Putamen (tissue), 1 donor: ENCODE measurements at places on chromosomes 1 and 21.

DNA sequence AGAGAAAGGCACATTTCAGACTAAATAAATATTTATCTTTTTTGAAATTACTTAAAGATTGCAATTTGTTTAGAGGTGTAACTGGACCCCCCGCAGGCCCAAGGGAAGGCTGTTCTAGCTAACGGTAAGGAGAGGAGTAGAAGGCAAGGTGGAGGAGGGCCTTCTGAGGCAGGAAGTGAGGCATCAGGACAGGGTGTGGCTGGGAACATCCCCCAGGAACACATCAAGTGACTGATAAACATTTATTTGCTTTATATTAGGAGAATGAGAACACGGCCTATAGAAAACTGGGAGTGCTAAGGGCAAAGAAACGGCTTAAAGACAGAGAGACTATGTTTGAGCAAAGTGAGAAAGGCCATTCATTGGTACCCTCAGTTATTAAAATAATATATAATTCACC lies 23.2 kb downstream of the HIVEP3 start:
- DNase-seq, result no peak

DNA sequence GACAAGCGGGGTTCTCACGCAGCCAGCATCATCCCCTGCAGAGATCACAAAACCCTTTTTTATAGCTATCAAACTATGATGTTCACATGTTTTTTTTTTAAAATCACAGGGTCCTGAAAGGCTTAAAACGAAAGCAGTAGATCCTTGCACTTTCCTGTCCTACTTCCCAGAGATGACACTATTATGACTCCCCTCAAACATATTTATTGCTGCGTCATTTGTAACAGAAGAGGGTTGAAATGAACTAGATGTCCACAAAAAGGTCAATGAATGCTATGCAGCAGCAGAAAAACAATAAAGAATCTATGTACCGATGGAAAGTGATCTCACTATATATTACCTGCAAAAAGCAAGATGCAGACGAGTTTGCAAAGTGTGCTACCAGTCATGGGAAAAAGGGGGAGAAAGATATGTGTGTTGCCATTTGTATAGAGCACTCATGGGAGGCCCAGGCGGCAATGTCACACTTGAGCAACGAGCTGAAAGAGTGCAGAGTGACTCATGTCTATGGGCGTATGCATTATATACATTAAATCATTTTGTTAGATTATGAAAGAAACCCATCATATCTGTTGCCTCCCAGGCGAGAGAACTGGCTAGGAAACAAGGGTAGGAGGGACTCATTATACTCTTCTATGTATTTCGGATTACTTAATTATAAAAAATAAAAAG lies 68.9 kb upstream of the PARP1 start:
- no peak for DNase-seq

DNA sequence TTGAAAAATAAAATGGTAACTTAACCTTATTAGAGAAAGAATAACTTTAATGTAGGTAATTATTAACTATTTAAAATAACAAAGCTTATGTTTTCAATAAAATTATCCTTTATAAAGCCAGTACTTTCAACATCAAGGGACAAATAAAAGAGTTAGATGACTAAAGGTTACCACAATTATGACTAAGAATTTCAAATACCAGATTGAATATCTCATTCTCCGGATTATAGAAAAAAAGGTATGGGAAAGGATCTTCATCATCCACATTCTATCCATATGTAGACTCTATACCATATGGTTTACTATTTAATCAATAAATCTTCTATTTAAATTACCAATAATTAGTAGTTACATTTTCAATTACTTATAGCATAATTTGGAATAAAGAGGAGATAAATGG lies 62.8 kb downstream of the TOR3A start:
- no peak for DNase-seq

- DNase-seq, result no peak
These were observed 153.9 kb upstream of the GORAB start for GRCh38 chr1:170377896-170378634.

GRCh38 chr1:16617114-16617631 lies 3.8 kb upstream of the NBPF1 start:
- DNase-seq, result no peak

DNA sequence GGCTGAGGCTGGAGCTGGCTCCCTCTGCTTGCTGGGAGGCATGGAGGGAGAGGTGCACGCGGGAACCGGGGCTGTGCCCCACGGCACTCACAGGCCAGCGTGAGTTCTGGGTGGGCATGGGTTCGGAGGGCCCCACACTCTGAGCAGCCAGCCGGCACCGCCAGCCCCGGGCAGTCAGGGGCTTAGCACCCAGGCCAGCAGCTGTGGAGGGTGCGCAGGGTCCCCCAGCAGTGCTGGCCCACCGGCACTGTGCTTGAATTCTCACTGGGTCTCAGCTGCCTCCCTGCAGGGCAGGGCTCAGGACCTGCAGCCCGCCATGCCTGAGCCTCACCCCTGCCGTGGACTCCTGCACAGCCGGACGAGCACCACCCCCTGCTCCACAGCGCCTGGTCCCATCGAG lies 164.9 kb upstream of the PLD5 start:
- no peak for DNase-seq

GRCh38 chr1:41698916-41699860 lies 214.7 kb upstream of the EDN2 start:
- no peak for DNase-seq

DNA sequence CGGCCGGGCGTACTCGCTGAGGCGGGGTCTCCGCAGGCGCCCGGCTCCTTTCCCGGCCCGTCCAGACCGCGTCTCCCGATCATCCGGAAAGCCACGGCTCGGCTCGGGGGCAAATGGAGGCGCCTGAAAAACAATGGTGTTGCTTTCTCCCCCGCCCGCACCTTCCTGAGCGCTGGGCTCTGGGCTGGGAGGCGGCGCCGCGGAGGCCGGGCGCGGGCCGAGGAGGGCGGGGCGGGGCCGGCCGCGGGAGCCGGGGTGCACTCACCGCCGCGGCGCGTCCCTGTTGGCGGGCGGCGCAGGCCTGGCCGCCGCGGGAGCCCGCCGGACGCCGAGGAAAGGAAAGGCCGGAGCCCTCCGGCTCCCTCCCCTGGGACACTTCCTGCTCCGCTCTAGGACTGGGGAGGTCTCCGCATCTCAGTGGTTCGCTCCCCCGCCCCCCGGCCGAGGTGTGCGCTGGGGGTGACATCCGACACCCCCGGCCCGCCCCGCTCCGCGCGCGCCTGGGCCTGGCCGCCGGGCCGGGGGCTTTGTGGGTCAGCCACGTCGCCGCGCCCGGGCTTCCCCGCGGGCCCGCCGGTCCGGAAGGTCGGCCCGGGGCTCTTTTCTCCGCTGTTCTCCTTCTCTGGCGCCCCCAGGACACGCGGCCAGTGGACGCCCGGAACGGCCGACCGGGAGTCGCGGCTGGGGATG lies at the start of gene ZNF496:
Gene ZNF496, minus strand, starts transcription at position 343 of the 690 bp plus-strand sequence. CDS start 2,289 bp downstream, outside the sequence.
- peak; percentile 66 for DNase-seq

DNA sequence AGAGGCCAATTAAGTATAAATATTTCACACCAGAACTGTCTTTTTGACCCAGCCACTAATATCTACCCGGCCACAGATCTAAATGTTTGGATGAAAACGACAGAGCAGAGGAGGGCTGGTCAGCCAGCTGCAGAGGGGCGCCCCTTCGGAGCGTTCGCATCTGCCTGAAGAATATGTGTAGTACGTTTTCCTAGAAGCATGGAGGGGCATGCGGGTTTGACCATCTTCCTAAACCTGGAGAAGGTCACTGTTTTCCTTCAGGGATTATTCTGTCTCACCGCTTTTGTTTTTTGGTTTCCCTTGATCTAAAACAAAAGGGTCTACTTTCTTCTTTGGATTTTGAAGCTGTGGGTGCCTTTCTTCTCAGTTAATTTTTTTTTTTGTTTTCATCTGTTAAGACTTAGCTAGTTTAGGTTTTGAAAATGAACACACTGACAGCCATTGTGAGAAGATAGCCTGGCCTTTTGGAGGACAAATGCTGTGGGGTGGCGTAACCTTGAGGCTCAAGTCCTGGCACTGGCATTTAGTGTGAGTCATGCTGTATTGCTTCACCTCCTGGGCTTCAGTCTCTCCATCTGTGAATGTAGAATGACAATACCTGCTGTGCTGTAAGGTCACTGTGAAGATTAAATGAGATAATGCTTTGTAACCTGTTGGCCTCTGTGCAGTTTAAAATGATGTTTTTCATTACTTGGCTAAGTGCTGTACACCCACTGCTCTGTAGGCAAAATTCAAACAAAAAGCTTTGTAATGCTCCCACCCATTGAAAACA lies 74.1 kb upstream of the IRF2BP2 start:
- DNase-seq, result no peak

DNA sequence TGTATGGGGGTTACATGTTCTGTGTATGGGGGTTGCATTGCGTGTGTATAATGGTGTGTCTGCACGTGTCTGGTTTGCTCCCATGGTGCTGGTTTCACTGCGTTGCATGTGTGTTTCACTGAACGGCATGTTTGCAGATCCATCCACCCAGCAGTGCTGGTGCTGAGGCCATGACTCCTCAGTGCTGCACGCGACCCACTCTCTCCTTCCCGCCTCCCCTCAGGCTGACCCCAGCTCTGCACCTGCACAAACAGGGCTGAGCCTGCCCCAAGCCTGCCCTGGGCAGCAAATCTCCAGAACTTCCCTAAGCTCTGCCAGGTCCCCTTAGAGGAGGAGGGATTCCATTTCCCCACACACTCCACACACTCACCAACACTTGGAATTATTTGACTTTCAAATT lies 18.7 kb downstream of the ACTRT2 start:
- no peak for DNase-seq

DNA sequence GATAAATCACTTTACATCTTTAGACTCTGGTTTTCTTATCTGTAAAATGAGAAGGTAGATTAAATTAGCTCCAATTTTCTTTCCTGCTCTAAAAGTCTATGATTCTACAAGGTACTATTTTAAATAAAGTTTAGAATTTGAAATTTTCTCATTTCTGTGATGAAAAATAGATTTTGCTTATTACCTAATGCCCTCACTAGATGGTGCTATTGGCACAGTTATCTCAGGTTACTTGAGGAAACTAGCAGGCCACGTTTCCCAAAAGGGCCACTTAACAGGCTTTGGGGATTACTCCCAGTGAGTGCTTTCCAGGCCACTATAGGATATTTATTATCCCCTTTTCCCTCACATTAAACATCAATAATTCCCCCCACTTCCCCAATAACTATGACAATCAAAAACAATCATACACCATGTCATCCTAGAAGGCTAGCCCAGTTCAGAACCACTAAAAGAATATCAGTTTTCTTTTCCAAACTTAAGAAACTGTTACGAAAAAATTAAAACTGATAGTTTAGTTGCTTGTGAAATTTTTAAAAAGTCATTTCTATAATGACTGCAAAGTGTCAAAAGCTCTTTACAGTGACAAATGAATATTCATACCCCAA lies 30.6 kb downstream of the OMA1 start:
- peak; percentile 70 for DNase-seq
